ENCODE measurements at places on chromosomes 7 and 10.

- DNase-seq: no peak
Observed at GRCh38 chr7:26331113-26331512, 39.5 kb downstream of the SNX10 start.

DNA sequence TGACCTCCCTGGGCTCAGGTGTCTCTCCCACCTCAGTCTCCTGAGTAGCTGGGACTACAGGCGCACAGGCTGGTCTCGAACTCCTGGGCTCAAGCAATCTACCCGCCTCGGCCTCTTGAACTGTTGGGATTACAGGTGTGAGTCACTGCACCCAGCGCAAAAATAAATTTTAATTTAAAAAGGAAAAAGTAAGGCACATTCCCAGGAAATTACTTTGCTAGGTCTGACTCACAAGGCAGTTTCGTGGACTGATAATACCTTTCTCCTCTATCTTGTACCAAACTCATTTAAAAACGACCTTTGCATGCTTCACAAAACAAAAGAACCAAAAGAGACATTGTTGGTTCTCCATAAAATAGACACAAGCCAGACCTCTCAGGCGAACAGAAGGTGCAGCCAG lies 29.7 kb downstream of the PARP12 start:
- DNase-seq: no peak

GRCh38 chr7:2820508-2820934 lies 23.6 kb downstream of the GNA12 start:
- peak; percentile 90 for DNase-seq

DNA sequence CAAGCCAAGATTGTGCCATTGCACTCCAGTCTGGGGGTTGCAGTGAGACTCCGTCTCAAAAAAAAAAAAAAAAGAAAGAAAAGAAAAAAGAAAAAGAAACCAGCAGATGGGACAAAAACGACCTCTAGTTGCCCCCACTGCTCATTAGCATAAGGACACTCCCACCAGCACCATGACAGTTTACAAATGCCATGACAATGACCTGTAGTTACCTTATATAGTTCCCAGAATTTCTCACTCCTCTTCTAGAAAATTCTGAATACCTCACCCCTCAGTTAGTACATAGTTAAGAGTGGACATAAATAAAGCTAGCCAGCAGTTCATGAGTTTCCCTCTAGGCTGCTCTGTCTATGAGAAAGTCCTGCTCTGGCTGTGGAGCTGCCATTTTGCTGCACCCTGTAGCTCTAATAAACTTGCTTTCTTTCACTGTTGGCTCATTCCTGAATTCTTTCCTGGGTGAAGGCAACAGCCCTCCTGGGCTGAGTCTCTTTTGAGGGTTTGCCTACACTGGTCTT lies 276.8 kb upstream of the AKR1E2 start:
- DNase-seq: no peak

- DNase-seq: no peak
Observed at GRCh38 chr10:77581738-77582137, 55.9 kb downstream of the KCNMA1 start.

GRCh38 chr7:43112941-43113621 lies 634 bp downstream of the HECW1 start:
- peak; percentile 59 for DNase-seq

- no peak for DNase-seq
Observed at GRCh38 chr7:21771266-21771665, 174.4 kb downstream of the CDCA7L start.

GRCh38 chr7:130147710-130148325 lies 57.4 kb downstream of the TMEM209 start:
- no peak for DNase-seq

- DNase-seq: no peak
Observed at GRCh38 chr7:40805361-40805760, 670.6 kb downstream of the SUGCT start.

GRCh38 chr10:29621161-29621560 lies 13.6 kb downstream of the SVIL start:
- peak; percentile 80 for DNase-seq

- no peak for DNase-seq
Observed at GRCh38 chr7:81327468-81328266, 408.8 kb upstream of the SEMA3C start.

GRCh38 chr10:82394122-82394521 lies 519.1 kb downstream of the NRG3 start:
- no peak for DNase-seq

GRCh38 chr7:22979251-22979650 lies 34.7 kb downstream of the HYCC1 start:
- no peak for DNase-seq

DNA sequence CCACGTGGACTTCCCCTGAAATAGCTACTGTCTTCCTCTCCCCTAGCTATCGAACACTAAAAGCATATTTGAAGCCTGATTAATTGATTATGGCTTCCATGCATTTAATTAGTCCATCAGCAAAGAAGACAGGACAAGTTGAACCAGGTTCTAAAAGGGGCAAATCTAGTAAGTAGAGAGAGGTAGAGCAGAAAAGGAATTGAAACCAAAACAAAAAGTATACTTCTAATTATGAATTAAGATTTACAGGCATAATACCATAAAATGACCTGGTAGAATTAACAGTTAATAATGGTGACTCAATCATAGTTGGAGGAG lies 393 bp upstream of the DNAJC1 start:
- no peak for DNase-seq

GRCh38 chr10:125106586-125106985 lies 53.8 kb downstream of the CTBP2 start:
- no peak for DNase-seq

- peak; percentile 88 for DNase-seq
Observed at GRCh38 chr10:124741281-124741921, 2.8 kb downstream of the FAM53B start.

DNA sequence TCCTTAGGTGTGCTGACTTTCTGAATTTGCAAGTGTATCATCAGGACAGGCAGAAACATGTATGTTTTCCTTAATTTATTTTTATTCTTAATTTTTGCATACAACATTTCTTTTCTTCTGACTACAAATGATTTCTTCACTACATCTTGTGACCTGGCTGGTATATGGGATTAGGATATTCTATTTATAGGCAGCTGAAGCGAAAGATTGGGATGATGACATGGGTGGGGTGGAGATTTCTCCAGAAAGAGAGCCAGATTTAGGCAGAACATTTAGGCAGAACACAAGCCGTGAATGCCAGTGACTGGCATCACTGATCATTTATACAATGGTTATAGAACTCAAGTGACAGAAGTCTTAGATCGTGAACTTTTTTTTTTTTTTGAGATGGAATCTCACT lies 256.7 kb downstream of the KLF6 start:
- no peak for DNase-seq

GRCh38 chr7:36784991-36785940 lies 61.0 kb upstream of the AOAH start:
- no peak for DNase-seq

- no peak for DNase-seq
Observed at GRCh38 chr10:33817605-33818004, 483.1 kb upstream of the NRP1 start.

GRCh38 chr10:88278912-88279311 lies 304.2 kb downstream of the RNLS start:
- no peak for DNase-seq

Data from suprapubic skin (tissue), 4 donors.